Gastrocnemius medialis (tissue), 4 donors: ENCODE measurements at places on chromosomes 3 and 15.

- no peak for DNase-seq
Observed at GRCh38 chr3:122019493-122019892, 2.6 kb downstream of the ILDR1 start.

- no peak for DNase-seq
Observed at GRCh38 chr15:88255484-88256278, 858 bp downstream of the NTRK3 start.

GRCh38 chr15:29102911-29103823, 166.5 kb downstream of the NSMCE3 start:
- no peak for DNase-seq

DNA sequence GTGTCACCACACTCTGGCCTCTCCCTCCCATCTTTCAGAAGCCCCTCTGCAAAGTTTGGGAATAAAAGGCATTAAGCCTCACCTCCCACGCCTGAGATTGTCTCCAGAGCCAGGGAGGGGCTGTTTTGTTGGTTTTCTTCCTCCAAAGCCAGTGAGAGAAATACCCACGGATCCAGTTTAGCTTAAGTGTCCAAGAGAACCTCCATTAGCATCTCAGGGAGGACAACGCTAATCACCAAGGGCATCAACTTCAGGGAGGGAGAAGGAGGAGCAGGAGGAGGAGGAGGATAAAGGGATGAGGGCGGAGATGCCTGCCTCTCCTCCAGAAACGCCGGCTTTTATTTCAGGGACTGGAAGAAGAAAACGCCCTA, 101.6 kb downstream of the SRGAP3 start:
- no peak for DNase-seq

GRCh38 chr3:85603378-85603777, 644.6 kb downstream of the CADM2 start:
- DNase-seq, result no peak

DNA sequence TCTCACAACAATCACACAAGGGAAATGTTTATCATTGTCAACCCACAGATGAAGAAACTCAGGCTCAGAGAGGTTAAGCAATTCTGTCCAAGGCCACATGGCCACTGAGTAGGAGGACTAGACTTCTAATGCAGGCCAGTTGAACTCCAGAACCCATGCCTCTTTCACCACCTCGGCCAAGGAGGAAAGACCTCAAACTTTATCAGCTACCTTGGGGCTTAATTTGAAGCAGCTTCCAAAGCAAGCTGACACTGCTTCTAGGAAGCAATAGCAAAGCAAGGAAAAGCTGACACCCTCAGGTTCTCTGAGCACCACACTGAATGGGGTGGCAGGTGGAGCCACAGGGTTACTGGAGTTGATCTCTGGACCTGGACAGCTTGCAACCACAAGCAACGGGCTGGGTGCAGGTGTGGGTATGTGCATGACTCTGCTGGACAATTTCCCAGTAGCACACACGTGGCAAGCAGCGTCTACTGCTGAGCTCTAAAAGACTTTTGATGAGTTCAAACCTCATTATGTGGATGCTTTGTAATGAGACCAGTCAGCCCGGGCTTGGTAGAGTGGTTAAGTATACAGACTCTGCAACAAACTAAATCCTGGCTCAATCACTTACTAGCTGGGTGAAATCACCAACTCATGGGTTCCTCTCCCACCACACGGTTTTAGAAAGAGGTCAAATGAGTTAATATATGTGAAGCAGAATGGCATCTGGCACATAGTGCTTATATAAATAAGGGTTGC, 23.1 kb downstream of the CCNL1 start:
- peak; percentile 72 for DNase-seq

DNA sequence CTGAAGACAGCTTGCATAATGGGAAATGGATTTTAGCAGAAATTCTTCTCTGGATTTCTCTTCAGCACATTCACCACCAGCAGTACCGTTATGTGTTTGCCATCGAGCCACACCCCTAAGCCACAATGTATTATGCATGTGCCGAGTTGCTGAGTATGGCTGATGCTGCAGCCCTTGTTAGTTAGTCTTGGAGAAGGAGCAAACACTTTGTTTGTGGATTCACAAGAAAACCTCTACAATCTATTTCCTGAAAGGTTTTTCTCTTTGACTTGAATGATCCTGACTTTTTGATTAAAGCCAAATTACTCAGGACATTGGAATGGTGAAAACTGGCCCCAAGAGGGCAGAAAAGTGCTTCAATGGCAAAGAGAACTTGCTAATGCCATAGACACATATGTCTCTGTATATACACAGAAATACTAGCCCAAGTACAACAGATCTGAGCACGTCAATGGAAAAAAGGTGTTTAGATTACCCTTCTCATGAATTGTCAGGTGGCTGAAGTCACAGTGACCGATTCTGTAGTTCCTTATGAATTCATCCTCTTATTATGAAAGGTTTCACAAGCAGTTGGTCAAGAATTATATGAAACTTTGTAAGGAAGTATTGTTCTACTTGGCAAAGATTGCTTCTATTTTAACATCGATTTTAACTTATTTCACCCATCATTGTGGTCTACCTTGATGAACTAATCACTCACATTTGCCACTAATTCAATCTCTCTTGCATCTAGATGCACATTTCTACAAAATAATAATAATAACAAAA, 103.0 kb downstream of the P3H2 start:
- DNase-seq, result no peak

- no peak for DNase-seq
Observed at GRCh38 chr15:94743668-94744067, 512.3 kb downstream of the MCTP2 start.

DNA sequence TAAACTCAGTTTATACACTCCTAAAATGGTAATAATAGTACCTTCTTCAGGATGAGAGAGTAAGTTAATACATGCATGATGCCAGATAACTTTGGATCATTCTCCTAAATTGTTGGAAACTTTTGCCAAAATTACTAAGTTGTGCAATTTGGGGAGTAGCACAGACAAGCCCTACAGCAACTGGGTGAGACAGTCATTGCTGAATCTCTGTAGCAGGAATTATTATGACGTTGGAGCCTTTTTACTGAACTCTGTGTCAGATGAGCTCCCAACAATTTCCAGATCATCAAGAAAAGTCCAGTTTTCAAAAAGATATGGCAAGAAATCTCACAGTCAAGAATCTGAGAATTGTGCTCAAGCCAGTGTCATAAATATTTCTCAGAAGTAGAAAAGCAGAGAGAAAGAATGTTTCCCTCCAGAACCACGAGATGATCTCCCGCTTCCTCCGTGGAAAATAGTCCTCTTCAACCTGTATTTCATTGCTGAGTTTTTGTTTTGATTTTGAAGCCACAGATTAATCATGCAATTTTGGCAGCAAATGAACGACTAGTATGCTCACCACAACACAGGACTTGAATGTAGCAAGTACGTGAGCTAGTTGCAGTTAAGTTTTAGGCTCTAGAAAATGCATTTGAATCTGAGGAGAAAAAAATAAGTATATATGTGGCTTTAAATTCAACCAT, 485.4 kb downstream of the CNTN6 start:
- DNase-seq, result no peak

DNA sequence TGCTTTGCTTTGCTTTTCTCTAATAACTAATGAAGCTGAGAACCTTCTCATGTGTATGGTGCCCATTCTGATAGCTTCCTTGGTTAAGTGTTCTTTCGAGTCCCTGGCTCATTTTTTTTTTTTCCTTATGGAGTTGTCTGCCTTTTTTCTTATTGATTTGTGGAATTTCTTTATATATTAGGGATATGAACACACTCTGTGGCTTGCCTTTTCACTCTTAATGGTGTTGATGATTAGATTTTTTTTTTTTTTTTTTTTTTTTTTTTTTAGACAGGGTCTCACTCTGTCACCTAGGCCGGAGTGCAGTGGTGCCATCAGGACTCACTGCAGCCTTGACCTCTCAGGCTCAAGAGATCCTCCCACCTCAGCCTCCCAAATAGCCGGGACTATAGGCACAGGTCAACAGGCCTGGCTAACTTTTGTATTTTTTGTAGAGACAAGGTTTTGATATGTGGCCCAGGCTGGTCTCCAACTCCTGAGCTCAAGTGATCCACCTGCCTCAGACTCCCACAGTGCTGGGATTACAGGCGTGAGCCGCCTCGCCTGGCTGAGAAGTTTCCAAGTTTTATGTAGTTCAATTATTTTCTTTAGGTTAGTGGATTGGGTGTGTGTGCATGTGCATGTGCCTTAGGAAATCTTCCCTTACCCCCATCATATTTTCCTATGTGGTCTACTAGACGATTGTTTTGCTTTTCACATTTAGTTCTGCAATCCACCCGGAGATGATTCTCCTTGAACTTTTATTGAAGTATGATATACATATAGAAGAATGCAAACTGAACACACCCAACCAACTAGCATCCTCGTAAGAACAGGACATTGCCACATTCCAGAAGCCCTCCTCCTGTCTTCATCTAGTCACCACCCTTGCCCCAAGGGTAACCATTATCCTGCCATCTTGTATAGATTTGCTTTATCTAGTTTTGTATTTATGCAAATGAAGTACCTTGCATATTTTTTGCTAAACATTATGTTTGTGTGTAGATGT, 1.7 kb upstream of the SNRPA1 start:
- DNase-seq, result no peak

DNA sequence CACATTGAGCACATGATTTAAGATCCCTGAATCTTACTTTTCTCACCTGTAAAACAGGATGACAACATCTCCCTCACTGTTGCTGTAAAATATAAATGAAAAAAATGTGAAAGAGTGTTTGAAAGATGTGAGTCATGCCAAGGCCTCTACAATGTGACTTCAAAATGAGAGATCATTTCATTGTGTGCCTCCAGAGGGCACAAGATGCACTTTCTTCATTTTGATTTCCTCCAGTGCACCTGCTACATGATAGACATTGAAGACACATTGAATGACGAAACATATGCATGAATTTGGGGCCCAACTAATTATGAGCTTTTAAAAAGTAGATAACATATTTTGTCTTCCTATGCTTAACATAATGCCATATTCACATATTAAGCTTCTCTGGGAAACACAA, 170.3 kb downstream of the MOBP start:
- no peak for DNase-seq

DNA sequence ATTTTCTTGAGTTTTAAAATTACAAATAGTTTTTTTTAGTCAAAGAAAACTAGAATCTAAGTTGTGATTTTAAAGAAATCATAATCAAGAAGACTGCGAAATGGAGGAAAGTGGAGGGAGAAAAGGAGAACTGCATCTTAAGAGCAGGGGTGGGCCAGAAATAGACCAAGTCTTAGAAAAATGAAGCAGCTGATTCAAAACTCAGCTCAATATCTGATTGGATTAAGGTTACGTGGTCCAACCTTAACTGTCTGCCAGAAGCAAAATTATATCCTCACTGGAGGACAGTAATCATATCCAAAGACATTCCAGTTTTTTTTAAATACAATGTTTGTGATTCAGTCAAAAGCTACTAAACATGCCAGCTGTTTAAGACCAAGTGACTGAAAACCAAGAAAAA, 41.4 kb downstream of the CHSY1 start:
- DNase-seq, result no peak

- no peak for DNase-seq
Observed at GRCh38 chr3:66304293-66304692, 83.5 kb downstream of the SLC25A26 start.

- no peak for DNase-seq
Observed at GRCh38 chr3:169479314-169479939, 184.1 kb downstream of the MECOM start.

DNA sequence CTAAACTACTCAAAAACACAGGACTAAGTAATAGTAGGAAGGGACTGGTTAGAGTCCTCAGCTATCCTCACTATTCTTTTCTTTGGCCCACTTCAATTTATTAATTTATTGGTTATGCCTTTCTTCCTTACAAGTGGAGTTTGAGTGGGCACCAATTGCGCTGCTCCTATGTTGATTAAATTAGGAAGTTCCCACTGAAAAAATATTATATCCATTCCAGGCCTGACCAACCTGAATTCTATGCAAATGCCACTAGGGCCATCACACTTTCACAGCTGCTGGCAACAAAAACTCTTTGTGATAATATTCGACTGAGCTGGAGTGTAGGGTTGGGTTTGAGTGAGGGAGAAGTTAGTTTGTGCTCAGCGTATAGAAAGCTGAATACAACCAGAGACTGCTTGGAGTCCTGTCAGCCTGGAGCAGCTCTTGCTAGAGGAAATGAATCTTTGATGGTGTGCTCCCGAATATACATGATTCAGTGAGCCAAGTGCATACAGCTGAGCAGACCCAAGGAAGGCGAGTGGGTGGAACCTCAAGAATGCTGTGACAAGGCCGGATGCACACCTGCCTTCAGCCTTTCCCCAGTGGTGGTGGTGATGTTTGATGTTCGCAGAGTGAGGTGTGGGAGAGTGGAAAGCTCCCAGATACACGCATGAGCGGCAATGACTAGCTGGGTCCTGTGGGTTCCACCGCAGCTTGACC, 1.5 kb downstream of the ARHGEF3 start:
- DNase-seq, result no peak

GRCh38 chr3:61277411-61277810, 26.2 kb upstream of the FHIT start:
- no peak for DNase-seq

DNA sequence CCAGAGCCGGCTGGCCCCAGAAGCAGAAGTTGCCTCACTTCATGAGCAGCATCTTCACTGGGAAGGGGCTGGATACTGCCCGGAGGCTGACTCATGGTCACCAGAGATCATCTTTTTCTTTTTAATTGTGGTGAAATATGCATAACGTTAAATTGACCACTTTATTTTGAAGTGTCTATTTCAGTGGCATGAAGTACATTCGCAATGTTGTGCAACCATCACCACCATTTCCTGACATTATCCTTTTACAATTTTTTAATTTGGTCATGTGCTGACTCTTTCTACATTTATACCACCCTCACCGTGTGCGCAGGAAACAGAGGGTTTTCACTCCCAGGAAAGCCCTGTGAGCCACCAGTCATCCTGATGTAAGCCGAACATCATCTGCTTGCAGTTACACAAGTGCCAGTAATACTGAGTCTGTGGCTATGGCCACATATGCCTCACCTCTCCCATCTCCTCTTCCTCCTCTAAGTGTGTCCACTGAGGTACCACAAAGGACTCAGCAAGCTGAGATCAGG, 51.6 kb upstream of the ABHD17C start:
- DNase-seq, result no peak

DNA sequence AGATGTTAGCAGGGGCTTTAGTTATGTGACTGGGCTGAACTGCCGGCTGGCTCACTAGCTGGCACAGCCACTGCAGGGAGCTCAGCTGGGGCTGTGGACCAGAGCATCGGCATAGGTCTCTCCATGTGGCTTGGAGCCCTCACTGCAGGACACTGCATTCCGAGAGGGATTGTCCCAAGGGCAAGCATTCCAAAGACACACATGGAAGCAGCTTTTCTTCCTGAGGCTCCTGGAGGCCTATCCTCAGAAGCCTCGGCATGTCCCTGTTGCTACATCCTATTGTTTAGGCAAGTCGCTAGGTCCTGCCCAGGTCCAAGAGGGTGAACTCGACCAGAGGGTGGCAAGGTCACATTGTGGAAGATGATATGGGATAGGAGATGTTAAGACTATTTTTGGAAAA, 209.8 kb downstream of the PLCL2 start:
- peak; percentile 73 for DNase-seq

- DNase-seq, result no peak
Observed at GRCh38 chr15:74957476-74958035, 984 bp upstream of the RPP25 start.

GRCh38 chr3:40016391-40016790, 207.0 kb downstream of the MYRIP start:
- DNase-seq, result no peak

GRCh38 chr3:23804441-23805209, 1.1 kb upstream of the UBE2E1 start:
- DNase-seq, result no peak

GRCh38 chr3:61518590-61518989, 42.8 kb upstream of the PTPRG start:
- no peak for DNase-seq
